Left renal pelvis (tissue), 4 donors: ENCODE measurements at places on chromosomes 2 and 18.

- no peak for DNase-seq
Observed at GRCh38 chr2:237982039-237982725, 15.4 kb downstream of the UBE2F start.

DNA sequence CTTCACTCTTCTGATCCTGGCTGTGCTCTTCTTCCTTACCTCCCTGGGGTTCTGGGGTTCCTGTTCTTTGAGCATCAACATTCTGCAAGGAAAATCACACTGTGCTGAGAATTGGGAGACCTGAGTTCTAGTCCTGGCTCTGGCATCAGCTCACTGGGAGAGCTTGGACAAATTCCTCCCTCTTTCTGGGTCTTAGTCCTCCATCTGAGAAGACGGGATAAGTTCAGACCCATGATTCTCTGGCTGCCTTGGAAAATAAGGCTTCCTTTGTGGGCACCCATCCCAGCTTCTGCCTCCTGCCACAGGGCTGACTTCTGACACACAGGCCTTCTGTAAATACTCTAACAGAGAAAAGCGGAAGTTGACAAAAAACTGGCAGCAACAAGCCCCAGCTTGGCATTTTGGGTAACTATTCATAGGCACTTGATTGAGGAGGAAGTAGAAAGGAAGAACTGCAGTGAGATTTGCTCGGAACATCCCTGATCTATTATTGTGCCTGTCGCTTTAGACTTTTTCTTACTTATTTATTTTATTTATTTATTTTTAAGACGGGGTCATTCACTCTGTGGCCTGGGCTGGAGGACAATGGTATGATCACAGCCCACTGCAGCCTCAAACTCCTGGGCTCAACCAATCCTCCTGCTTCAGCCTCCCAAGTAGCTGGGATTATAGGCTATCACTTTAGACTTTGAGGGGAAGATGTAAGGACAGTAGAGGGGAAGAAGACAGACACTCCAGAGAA is 7.9 kb downstream of the PCBP1 start:
- no peak for DNase-seq

- DNase-seq, result no peak
Observed at GRCh38 chr2:16855183-16855582, 189.5 kb upstream of the CYRIA start.

- no peak for DNase-seq
Observed at GRCh38 chr18:8816220-8816619, 110.9 kb downstream of the MTCL1 start.

- no peak for DNase-seq
Observed at GRCh38 chr2:159009940-159010339, 41.5 kb downstream of the TANC1 start.

DNA sequence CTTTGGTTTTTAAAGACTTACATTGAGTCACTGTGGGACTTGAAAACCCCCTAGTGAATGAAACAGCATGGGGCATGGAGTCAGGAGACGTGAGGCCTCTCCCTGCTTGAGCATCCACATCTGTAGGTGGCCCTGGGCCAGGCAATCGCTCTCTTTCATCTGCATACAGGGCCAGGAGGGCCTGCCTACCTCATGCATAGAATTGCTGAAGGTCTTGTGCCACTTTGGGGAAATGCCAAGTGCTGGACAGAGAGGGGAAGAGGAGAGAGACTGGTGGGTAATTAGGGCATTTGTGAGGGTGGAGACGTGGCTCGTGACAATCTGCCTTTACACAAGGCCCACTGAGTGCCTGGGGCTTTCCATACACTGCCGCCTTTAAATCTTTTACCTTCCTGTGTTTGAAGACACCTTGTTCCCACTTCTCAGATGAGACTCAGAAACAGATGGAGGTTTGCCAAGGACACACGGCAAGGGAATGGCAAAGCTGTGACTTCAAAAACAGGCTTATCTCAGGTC is 322.2 kb upstream of the HS6ST1 start:
- no peak for DNase-seq

DNA sequence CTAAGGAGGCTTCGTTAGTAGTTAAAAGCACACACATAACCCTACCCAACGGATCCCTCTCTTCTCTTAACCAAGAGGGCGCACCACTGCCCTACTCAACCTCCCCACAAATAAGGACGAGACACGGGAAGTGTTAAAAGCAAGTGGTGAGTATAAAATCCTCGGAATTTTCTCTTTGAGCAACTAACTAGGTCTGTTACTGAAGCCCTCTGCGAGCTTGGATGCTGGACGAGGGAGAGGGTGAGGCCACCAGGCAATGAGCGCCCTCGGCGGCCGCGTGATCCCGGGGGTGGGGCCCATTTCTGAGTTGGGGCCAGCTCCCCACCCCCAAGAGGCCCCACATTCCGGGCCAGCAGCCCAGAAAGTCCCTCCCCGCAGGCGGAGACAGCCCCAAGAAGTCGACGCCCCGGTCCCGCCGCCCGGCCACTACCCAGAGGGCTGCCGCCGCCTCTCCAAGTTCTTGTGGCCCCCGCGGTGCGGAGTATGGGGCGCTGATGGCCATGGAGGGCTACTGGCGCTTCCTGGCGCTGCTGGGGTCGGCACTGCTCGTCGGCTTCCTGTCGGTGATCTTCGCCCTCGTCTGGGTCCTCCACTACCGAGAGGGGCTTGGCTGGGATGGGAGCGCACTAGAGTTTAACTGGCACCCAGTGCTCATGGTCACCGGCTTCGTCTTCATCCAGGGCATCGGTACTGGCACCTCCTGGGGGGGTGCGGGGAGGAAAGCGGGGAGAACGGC is at the start of gene CYBRD1:
CYBRD1 (plus strand) TSS at position 423 of the 736 bp plus-strand sequence; CDS start at position 495, 72 bp downstream.
- DNase-seq, result peak; percentile 38

DNA sequence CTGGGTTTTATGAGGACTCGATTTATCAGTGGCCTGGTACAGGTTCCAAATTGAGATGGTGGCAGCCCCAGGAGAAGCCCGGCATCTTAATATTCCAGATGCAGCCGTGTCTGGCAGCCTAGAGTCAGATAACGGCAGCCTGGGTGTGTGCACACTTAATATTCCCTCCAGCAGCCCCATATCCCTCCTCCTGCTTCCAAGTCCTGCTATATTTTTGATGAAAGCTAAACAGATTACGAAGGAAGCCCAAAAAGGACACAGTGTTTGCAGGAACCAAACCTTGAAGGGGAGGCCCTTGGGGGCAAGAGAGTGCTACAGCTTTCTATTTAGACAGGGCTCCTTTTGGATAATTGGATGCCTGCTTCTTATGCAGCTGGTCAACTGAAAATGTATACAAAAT is 25.1 kb upstream of the ALK start:
- no peak for DNase-seq

GRCh38 chr2:108266218-108266617 is 22.5 kb upstream of the SULT1C2 start:
- DNase-seq, result no peak

- DNase-seq, result no peak
Observed at GRCh38 chr2:10004836-10005235, 38.5 kb upstream of the KLF11 start.

- DNase-seq, result no peak
Observed at GRCh38 chr2:138121666-138122661, 157.7 kb downstream of the HNMT start.
